Cardiac muscle cell (in vitro differentiated cells and primary cell): ENCODE measurements at places on chromosomes 2 and 18.

GRCh38 chr2:221410487-221410886 lies 161.6 kb downstream of the EPHA4 start:
- DNase-seq: no peak

GRCh38 chr2:6826081-6826913 lies 39.4 kb downstream of the CMPK2 start:
- DNase-seq: peak; percentile 33

GRCh38 chr2:157468931-157469708 lies 25.2 kb upstream of the CYTIP start:
- peak; percentile 38 for DNase-seq

DNA sequence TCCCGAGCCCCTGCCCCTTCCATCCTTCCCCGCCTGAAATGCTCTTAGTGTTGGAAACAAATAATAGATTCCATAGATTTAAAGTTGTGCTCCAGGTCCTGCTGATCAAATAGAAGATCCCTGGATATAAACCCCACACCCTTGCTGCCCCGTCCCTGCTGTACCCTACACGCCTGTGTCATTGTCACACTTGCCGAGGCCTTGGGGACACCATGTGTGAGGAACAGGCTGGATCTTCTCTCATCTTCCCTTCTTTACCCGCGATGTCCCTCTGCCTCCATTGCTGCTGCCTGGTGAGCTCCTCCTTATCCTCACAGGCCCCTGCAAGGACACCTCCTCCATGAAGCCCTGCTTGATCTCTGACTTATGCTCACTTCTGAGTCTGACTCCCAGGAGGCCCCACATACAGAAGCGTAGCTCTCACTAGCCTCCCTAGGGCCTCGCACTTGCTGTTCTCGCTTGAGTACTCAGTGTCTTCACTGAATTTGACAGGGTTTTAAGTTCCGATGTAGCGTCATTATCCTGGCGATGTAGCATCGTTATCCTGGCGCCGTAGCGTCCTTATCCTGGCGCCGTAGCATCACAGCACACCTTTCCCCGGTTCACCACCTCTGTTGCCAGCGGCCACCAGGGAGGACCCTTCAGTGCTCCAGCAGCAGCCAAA lies 221.9 kb downstream of the NDUFA10 start:
- DNase-seq: no peak

GRCh38 chr2:173962031-173962430 lies 3.1 kb downstream of the SP3 start:
- no peak for DNase-seq

- DNase-seq: no peak
These were observed 386.0 kb upstream of the ATP5MC3 start for GRCh38 chr2:175567435-175568061.

- DNase-seq: no peak
These were observed 53.7 kb downstream of the EPHA4 start for GRCh38 chr2:221518201-221518934.

GRCh38 chr18:79515944-79516351 lies 120.2 kb downstream of the NFATC1 start:
- no peak for DNase-seq

GRCh38 chr2:240460781-240461431 lies 25.4 kb downstream of the GPC1 start:
- DNase-seq: no peak

DNA sequence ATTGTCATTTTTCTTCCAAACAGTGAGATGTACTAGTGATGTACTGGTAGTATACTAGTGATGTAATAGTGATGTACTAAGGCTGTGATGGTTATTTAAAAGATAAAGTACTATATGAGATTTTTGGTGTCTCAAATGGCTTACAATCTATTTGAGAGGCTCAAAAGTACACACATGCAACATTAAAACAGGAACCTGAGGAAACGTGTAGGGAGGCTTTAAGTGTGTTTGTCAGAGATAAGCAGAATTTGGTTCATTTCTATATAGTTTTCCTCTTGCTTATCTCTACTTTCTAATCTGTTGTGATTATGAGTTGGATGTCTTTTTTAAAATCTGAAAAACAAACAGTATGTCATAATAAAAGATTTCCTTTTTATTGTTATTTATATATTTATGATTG lies 100.9 kb upstream of the SERTAD2 start:
- no peak for DNase-seq

GRCh38 chr18:34981487-34981886 lies 59.7 kb upstream of the MAPRE2 start:
- no peak for DNase-seq

GRCh38 chr18:36372903-36373311 lies 75.4 kb downstream of the FHOD3 start:
- DNase-seq: no peak

GRCh38 chr2:73350035-73350691 lies 35.5 kb upstream of the ALMS1 start:
- no peak for DNase-seq

DNA sequence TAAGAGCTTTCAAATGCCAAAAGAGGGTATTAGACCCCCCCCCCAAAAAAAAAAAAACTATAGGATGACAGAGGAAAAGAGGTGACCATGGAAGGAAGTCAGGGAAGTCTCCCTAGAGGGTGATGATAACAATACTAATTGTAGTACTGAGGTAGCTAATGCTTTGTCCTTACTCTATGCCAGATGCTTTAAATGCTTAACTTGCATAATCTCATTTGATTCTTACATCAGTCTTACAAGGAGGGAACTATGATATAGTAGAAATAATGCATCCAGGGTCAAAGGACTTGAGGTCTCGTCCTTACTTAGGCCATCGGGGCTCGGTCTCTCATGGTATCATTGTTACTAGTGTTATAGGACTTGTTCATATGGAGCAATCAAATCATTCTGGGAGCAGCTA lies 9.1 kb downstream of the IDH1 start:
- peak; percentile 13 for DNase-seq

DNA sequence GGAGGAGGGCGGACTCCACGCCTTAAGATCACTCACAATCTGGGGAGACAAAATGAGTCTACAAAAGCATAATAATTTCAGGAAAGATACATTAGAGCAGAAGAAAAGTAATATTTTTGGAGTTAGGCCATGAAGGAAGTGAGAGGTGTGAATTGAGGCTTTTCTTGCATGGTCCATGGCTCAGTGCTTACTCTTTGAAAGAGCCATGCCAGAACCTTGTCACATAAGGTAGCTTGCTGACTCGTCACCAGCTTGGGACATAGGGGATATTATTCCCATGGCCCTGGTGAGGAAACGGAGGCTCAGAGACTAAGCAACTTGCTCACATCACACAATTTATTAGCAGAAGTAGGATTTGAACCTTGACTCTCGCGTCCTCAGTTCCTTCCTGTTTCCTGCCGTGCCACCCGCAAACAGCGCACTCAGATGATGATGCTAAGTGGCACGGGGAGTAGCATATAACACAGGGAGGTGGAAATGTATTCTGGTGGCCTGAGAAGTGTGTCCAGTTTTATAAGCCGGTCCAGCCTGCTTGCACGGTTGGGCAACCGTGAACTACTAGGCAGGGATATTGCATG lies 312.2 kb upstream of the EPAS1 start:
- DNase-seq: no peak

- no peak for DNase-seq
These were observed 45.1 kb upstream of the MAL start for GRCh38 chr2:94980406-94980805.

- no peak for DNase-seq
These were observed 1.3 kb downstream of the R3HDM1 start for GRCh38 chr2:135532581-135532980.

- no peak for DNase-seq
These were observed 116.4 kb downstream of the QPCT start for GRCh38 chr2:37460896-37461229.

GRCh38 chr2:231531883-231532755 lies 1.9 kb upstream of the NMUR1 start:
- no peak for DNase-seq

DNA sequence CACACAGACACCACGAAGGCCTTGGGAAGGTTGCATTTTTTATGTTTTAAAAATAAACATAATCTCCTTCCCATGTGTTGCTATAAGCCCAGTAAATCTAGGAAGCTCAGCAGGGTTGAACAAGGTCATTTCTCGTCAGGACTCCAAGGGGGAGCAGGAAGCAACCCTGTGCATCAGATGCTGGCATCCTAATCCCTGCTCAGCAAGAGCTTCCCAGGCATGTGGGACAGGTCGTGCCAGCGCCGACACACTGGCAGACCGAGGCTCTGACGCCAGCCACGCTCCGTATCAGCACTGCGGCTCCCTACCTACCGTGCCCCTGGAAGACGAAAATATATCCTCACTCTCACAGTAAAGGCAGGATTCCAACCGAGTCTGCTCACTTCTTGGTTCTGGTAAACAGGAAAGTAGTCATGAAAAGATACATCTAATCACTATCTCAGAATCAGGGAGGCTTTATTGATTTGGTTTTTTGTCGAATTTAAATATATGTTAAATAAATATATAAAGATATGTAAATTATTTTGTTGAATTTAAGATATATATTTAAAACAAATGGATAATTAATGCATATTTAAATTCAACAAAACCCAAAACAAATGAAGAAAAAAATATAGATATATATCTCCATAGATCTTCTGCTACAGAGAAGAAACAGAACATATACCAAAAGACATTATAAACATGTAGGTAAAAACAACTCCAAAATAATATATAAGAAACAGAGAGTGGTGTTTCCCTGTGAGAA lies 61.4 kb downstream of the TXNL1 start:
- DNase-seq: peak; percentile 11

- no peak for DNase-seq
These were observed 39.6 kb downstream of the ID2 start for GRCh38 chr2:8721410-8721809.

GRCh38 chr18:23012249-23012648 lies 79.1 kb downstream of the RBBP8 start:
- no peak for DNase-seq

DNA sequence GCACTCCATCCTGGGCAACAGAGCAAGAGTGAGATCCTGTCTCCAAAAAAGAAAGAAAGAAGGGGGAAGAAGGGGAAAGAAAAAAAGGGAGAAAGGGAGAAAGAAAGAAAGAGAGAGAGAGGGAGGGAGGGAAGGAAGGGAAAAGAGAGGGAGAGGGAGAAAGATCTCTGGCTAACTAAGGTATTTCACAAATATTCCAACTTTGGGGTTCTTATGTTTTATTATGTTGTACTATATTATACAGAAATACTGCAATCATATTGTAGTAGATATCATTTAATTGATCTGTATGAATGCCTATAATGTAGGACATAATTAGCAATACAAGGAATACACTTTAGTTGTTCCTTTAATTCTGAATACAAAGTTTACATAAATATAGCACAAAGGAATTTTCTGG lies 70.1 kb upstream of the STAM2 start:
- no peak for DNase-seq

- no peak for DNase-seq
These were observed 3.9 kb downstream of the KRTCAP3 start for GRCh38 chr2:27446057-27446456.

DNA sequence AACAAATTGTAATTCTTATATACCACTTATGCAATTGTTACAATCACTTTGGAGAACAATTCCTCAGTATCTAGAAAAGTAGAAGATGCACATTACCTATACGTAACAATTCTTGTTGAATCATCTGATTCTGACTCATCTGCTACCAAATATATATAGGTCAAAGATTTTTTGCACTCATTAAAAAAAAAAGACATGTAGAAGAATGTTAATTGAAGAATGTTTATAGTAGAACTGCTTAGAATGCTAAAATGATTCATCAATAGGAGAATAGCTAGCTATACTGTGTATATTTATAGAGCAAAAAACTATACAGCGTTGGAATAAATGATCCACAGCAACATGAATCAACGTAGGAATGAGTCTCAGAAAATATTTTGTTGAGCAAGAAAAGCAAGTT lies 29.5 kb upstream of the STAT1 start:
- DNase-seq: no peak

DNA sequence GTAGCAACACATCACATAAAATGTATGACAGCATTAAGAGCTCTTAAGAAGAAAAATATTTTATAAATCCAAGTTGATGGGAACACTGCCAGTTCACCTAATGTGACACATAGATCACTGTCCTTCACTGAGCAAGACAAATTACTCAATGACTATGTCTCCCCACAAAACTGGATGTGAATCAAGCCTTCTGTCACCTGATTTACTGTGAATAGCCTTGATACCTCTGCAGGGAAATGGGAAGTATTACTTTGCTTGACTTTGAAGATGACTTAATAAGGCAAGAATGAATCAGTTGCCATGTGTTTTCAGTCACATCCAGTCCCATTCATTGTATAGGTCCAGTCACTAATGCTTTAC lies 94.6 kb downstream of the NYAP2 start:
- no peak for DNase-seq

GRCh38 chr2:105502625-105503334 lies 103.9 kb upstream of the FHL2 start:
- DNase-seq: no peak

DNA sequence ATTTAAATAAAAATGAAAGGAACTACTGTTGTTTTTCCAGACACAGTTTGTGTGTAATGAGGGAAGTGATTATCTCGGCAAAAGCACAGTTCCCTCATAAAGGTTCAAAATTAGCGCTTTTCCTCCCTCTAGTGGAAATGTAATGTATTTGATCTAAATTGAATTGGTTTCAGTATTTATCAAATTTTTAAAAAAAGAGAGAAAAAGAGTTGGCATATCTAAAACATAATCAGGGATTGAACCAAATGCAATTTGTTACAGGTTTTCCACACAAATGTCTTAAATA lies 37.5 kb downstream of the CMPK2 start:
- no peak for DNase-seq

DNA sequence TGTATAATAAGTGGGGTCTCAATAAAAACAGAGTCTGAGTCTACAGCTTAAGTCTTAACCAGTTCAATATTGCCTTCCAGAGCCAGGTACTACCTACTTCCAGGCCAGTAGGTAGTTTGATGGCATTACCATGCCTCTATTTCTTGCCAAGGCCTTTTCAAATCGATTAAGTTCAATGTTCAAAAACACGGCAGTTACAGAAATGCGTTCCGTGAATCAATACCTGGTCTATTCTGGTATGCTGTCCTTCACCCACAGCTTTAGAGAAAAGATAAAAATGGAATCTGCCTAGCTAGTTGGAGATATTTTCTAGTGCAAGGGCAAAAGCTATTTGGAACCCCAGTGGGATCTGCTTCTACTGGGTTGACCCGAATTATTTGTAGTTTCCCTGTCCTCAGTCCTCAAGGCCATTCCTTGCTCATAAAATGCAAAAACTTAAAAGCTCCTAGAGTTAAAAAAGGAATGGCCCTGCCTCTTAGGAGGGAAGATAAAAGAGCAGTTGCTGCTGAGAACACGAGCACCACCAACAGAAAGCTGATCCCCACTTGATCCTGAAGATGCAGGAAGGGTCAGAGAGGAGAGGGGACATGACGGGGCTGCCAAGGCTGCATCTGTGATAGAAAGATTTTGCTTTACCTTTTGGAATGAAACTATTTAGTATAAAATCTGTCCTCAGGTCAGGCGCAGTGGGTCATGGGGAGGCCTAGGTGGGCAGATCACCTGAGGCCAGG lies 109.6 kb upstream of the SCG2 start:
- no peak for DNase-seq
